ENCODE measurements at places on chromosomes 1 and 21.
A peak's percentile ranks its signal among the peaks of the same experiment; 100 is the strongest.

GRCh38 chr1:15523104-15524020, 653 bp downstream of the CASP9 start:
- DNase-seq: no peak

GRCh38 chr1:214321705-214322453, 40.9 kb downstream of the SMYD2 start:
- DNase-seq: no peak

GRCh38 chr1:185911978-185912377, 177.8 kb downstream of the HMCN1 start:
- DNase-seq: no peak

- no peak for DNase-seq
Measured at GRCh38 chr1:105427543-105427942, 1628.9 kb upstream of the PRMT6 start.

DNA sequence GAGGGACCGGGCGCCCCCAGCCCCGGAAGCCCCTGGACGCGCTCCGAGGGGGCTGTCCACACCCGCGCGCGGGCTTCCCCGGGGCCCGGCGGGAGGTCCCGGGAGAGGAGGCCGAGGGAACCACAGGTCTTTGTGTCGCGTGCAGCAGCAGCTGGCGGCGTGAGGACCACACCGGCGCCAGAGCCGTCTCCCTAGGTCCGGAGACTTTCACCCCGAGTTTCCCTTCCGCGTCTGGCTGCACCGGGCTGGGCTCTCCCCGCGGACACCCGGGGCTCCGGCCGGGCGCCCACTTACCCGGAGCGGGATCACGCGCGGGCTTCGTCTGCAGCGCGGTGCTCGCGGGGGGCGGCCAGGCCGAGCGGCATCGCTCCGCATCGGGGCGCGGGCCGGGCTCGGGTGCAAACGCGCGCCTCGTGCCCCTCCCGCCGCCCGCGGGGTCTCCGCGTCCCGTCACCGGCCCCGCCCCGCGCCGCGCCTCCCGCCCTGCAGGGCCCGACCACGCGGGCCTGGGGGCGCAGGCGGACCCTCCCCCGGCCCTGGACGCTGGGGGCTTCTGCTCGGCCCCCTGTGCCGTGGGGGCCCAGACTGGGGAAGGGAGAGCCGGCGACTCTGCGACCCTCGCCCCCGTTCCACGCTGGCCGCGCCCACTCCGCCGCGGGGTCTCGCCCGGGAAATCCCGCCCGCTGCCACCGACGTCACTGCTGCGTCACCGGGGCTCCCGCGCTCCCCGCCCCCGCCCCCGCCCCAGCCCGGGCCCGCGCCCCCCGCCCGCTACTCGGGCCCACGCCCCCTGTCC, at the start of gene GNG4:
TSS of gene GNG4 (minus strand) at position 417 of the 796 bp plus-strand sequence. CDS start 65,946 bp downstream, outside the sequence.
- peak; percentile 56 for DNase-seq

DNA sequence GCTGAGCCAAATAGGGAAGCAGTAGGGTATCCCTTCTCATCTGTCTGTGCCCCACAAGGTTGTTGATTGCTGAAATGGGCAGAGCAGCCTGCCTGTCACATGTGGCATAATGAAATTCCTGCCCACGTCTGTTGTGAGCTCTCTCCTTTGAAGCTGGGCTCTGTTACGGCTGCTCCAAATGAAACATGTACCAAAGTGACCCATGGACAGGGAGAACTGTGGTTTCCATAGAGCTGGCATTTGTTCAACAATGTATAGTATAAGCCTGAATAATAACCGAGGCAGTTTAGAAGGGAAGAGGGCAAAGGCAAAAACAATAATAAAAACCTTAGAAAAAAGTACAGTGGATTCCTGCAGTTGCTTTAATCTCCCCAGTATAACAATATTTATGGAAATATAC, 149.7 kb downstream of the LYPLAL1 start:
- DNase-seq: no peak

DNA sequence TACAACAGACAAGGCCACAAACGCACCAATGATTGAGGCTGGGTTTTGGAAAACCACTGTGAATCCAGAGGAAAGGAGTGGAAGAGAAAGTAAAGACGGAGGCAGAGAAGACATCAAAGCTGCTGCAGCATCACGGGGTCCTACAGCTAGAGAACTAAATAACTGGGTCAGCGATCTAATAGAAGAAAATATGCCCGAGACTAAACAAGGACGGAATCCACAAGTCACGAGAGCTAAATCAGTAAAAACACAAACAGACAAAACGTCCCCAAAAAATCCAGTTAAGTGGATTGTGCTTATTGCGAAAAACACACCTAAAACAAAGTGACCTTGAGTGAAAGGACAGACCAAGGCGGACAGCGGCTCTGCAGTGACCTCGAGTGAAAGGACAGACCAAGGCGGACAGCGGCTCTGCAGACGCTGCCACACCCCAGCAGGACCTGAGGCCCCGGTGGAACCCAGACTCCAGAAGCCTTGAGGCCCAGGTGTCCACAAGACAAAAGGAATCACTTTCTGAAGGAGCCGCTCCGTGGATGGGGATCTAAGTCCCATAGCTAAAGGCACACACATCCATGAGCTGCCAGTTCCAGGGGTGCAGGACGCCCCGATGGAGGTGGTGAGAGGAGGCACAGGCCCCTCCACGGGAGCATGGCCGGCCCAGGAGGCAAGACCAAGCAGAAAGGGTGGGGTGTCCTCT, 6.0 kb downstream of the FTCD start:
- DNase-seq: peak; percentile 1

DNA sequence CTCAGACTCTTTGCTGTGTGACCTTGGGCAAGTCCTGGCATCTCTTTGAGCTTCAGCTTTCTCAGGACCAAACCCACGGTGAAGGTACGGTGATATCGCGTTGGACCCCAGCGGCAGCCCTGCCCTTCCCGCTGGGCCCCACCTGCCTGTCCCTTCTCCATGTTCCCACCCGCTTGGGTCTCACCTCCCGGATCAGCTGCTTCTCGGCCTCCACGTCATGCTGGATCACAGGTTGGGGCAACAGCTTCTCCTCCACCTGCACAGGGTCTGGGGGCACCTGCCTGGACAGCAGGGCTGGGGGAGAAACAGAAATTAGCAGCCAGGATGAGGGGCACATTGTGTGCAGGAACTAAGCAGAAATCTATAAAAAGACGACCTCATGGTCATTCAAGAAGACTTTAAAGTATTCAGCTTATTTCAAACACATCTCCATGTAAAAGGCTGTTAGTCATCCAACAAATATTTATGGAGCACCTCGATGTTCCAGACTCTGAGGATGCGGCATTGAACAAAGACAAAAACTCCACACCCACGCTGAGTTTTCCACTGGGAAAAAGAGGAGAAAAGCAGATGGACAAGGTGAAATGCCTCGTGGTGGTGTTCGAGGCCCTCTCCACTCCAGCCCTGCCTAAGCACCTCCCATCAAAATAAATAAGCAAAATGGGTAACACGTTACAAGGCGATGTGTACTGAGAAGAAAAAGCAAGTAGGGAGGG, 19.5 kb downstream of the KIF17 start:
- no peak for DNase-seq

- peak; percentile 40 for DNase-seq
Measured at GRCh38 chr1:153260585-153261280, 1.2 kb downstream of the LORICRIN start.

DNA sequence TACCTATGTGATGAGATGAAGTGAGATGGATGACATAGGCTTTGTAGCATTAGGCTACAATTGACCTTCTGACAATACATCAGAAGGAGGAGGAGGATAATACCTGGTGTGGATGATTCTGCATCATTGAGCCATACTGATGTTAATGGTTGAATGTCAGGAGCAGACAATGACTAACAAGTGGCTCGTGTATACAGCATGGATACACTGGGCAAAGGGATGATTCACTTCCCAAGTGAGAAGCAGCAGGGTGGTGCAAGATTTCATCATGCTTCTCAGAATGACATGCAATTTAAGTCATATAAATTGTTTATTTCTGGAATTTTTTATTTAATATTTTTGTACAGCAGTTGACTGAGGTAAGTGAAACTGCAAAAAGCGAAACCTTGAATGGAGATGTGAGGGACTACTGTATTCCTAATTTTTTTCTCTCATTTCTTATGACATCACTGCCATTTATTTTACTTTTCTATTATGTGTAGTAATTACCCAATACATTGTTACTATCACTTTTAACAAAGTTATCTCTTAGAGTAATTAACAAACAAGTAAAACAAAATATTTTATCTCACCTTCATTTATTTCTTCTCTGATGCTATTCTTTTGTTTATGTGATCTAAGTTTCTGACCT, 34.4 kb upstream of the COP1 start:
- DNase-seq: peak; percentile 45

DNA sequence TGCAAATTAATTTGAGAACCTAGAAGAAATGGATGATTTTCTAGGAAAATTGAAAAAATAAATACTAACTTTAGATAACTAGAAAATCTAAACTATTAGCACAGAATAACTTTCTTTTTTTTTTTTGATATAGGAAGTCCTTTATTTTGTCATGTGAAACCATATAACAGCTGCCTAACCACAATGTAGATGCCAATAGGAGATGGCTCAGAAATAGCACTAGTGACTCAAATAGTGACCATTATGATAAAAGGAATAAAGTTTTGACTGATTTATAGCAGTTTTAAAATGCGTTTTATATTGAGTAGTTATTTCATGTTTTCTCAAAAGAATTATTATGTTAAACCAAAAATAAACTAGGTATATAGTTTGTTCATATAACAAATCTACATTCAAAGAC, 158.0 kb upstream of the CACYBP start:
- DNase-seq: no peak

GRCh38 chr1:39900662-39901463, 854 bp downstream of the MYCL start:
- peak; percentile 33 for DNase-seq

DNA sequence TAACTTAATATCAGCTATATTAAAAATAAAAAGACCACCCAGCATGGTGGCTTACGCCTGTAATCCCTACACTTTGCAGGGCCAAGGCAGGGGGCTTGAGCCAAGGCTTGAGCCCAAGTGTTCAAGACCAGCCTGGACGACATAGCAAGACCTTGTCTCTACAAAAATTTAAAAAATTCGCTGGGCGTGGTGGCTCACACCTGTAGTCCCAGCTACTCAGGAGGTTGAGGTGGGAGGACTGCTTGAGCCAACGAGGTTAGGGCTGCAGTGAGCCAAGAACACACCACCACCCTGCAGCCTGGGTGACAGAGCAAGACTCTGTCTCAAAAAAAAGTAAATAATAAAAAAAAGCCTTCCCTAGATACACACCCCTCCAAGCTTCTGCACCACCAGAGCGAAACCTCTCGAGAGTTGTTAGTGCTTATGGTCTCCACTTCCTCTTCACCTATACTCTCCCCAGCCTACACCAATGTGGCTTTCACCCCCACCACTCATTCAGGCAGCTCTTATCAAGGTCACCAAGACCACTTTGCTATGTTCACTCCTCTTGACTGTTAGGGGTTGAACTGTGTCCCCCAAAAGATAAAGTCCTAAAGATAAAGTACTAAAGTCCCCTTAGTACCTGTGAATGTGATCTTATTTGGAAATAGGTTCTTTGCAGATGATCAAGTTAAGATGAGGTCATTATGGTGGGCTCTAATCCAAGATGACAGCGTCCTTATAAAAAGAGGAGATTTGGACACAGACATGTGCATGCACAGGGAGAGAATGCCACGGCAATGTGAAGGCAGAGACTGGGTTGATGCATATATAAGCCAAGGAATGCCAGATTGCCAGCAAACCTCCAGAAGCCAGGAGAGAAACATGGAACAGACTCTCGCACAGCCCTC, 6.8 kb upstream of the PPP1R15B start:
- DNase-seq: no peak

DNA sequence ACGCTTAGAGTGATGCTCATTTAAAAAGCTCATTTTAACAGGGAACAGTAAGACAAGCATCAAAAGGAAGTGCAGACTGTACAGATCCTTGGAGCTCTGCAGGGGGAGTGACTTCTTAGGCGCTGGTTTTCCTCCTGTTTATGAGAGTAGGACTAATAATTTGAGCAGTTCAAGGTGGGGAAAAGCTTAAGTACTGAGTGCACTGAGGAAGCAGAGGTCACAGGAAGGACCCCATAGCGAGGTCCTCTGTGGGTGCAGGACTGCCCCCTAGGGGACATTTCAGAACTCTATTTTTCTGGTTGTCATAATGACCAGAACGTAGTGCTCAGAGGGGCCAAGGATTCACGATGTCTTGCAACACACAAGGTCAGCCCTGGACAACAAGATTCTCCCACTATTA, 112.1 kb downstream of the HLCS start:
- DNase-seq: peak; percentile 49

GRCh38 chr1:32299327-32299726, 7.4 kb downstream of the HDAC1 start:
- no peak for DNase-seq

- DNase-seq: no peak
Measured at GRCh38 chr1:79396901-79397300, 390.4 kb upstream of the ADGRL4 start.

GRCh38 chr1:189616893-189617292, 860.8 kb downstream of the BRINP3 start:
- DNase-seq: no peak

- DNase-seq: no peak
Measured at GRCh38 chr1:88149686-88150085, 534.4 kb upstream of the PKN2 start.
